ENCODE measurements at places on chromosomes 4 and X. TPM values are rescaled to one million over a fixed set of nuclear protein-coding genes. Genes with fewer than 3 reads are reported as not detected.

- no peak for DNase-seq
Measured at GRCh38 chr4:124060261-124060918, 652.1 kb downstream of the ANKRD50 start.

- DNase-seq, result no peak
Measured at GRCh38 chr4:182258441-182259000, 15.3 kb downstream of the TENM3 start.

DNA sequence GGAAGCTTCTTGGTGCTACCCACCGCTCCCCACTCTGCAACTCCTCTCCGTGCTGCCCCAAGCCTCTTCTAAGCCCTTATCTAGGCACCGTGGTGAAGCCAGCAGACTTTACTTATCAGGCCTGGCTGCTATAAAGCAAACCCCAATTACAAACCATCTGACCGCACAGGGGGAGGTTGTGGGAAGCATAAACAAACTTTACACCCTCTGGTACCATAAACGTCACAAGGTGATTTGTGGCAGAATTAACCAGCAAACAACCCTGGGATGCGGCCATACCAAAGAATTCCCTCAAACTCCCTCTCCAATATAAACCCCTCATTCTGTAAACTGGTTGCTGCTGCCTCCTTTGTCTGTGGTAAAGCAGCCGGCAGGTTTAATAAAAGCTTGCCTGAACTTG is 55.2 kb downstream of the MAGEC2 start:
- DNase-seq, result peak; percentile 1

DNA sequence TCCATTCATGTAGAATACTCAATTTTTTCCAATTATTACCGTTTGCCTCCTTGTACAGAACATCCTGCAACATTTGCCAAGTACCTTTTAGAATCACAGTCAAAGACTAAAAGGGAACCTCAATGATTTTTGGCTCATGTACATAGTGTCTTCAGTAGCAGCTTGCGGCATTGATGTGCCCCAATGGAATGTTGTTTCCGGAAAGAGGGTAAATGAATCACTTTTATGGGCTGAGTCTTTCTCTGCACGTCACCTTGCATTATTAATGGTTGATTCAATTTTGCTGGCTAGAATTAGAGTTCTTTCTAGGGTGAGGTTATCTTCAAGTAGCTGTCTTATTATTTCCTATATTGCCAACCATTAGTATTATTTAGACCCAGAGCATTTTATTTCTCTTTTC is 116.9 kb upstream of the GABRA2 start:
- DNase-seq, result no peak

DNA sequence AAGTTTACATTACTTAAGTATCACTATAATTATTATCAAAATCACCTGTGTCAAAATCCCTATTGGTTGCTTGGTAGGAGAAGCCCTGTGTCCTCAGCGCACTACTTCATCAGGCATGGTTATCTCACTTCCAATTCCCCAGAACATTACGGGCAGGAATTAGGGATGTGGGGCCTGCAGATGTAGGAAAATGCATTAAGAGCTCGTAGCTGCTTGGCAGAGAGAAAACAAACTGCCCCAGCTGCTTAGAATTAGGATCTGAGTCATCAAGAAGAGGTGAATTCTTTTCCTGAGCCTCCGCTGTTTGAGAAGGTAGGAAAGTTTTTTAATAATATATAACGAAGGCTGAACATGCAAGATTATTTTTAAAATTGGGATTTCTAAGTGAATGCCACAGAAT is 31.1 kb upstream of the CLNK start:
- no peak for DNase-seq

- DNase-seq, result no peak
Measured at GRCh38 chrX:42933187-42933586, 155.2 kb upstream of the PPP1R2C start.

GRCh38 chr4:84063619-84064018 is 435.5 kb downstream of the NKX6-1 start:
- DNase-seq, result no peak

- DNase-seq, result no peak
Measured at GRCh38 chr4:18777190-18777930, 755.8 kb upstream of the LCORL start.

DNA sequence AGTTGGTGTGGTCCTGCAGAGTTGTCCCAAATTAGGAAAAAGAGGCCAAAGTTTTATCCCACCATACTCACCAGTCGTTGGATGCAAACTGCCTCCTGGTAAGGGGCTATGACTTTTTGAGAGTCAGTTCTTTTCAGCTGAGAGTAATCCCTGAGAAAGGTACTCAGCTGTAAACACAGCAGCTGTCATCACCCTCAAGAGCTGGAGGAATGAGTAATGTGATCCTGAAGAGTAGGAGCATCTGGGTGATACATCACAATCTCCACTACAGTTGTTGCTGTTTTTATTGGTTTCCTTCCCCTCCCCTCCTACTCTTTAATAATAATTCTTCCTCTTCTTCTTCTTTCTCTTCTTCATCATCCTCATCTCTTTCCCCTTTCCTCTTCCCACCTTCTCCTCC is 5.7 kb downstream of the MAGEE1 start:
- no peak for DNase-seq

GRCh38 chrX:11464836-11465463 is 171.7 kb downstream of the AMELX start:
- no peak for DNase-seq

DNA sequence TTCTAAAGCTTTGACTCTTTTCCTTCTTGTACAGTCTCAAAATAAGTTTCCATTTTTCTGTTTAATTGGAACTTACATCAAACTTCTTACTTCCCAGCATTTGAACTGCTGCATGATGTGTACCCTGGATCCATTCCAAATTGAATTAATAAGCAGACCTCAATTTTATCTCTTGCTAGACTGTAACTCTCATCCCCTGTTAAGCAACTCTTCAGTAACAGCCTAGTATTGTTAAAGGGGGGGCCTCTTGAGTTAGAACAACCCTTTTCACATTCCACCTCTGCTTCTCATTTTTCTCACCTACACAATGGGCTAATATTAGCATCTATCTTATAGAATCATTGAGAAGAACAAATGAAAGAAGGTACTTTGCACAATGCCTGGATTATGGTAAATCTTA is 169.4 kb downstream of the IL1RAPL1 start:
- DNase-seq, result no peak

DNA sequence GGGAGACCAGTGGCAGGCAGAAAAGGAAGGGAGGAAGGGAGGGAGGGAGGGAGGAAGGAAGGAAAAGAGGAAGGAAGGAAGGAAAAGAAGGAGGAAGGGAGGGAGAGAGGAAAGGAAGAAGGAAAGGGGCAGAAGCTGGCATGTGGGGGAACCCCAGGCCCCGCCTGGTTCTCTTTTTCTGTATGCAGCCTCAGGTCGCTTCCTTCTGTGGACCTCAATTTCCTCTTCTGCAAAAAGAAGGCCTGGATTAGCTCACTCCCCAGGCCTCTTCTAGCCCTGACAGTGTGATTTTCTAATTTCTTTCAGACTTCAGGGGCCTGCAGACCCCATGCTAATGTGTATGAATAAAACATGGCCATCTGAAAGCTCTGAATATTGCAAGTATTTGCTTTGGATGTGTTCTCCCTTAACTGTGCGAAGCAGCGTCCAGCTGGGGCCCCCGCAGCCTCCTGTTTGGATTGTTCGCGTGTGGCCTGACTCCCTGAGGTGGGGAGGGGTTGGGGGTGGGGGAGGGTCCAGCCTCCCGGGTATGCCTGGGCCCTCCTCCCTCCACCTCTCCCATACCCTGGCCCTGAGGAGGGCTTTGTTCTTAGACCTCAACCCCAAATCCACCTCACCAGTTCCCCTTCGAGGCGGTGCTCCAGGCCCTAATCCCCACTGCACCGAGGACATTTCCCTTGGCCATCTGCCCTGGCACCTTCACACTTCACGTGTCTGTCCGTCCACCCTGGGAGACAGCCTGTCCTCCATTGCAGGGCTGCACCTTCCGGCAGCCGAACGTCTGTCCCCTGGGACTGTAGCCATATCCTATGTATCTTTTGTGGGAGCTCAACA is 199.9 kb upstream of the ATP6AP2 start:
- DNase-seq, result no peak

- no peak for DNase-seq
Measured at GRCh38 chrX:34866646-34867045, 76.0 kb upstream of the FAM47B start.

GRCh38 chr4:74840936-74841509 is 46.7 kb upstream of the BTC start:
- DNase-seq, result no peak

DNA sequence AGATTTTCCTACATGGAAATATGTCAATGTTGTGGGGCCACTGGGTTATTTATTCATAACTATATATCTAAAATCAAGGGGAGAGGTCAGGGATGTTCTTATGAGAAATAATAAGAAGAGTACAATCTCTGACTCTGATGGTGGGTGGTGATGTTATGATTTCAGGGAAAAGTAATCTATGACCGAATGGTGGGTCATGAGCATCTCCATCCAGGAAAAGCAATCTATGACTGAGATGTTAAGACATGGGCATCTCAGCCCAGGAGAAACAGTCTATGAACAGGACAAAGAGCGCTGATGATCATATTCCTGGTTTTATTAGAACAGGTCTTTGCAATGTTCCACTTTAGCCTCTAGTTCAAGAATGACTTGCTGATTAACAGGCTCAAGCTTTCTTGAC is 137.1 kb downstream of the ARSF start:
- no peak for DNase-seq

DNA sequence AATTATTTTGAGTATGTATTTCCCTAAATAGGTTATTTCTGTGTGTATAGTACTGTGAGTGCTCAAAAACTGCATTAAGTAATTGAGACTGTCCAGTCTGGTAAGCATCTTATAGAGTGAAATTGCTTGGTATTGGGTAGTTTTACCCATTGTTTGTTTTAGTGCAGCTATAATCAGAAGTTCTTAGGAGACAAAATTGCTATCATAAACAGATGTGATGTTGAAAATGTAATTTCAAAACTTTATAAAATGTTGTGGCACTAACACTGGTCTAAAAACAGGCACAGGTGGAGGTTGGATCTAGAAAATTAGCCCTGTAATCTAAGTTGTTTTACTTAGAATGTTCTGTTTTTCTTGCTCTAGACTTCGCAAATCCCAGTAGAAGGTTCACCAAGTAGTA is 46.8 kb downstream of the RAPGEF2 start:
- DNase-seq, result no peak

DNA sequence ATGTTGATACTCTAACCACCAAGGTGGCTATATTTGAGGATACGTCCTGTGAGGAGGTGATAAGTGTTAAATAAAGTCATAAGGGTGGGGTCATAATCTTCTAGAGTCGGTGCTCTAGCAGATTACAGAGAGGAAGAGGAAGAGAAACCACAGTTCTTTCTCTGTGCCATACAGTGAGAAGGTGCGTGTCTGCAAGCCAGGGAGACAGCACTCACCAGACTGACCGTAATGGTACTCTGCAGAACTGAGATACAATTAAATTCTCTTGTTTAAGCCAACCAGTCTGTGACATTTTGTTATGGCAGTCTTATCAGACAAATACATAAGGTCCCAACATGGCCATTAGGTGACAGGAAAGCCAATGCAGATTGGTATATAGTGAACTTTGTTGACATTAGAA is 480.9 kb upstream of the IGFBP7 start:
- no peak for DNase-seq

- DNase-seq, result peak; percentile 71
Measured at GRCh38 chrX:40107291-40108161, 9.8 kb upstream of the BCOR start.

GRCh38 chrX:65750674-65751469 is 83.4 kb downstream of the MSN start:
- DNase-seq, result no peak

DNA sequence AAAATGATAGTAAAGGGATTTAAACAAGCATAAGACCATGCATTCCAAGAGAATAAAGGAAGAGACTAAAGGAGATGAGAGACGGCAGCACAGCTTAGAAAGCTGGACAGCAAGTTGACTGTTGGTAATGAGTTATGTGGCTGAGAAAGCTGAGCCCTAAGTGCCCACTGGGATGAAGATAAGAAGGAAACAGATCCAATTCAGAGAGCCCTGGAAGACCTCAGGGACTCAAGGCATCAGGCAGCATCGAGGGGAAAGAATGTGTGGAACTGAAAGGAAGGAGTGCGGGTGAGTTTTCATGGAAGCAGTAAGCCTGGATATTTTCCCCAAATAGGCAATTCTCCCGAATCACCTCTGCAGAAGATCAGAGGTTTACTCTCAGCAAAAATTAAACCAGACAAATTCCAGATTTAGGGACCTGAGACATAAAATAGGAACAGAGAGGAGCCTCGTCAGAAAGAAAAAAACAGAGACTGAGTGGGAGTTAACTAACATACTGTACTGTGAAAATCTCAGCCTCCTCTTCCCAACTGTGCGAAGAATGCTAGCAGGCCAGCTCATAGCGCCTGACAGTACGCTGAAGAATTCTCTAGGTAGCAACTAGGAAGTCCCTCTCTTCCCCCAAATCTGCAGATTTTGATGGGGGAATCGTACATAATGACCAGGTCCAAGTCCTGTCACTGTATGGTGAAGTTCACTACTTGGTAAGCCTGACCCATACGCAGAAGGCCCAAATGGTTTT is 187.7 kb upstream of the TAPT1 start:
- DNase-seq, result no peak

DNA sequence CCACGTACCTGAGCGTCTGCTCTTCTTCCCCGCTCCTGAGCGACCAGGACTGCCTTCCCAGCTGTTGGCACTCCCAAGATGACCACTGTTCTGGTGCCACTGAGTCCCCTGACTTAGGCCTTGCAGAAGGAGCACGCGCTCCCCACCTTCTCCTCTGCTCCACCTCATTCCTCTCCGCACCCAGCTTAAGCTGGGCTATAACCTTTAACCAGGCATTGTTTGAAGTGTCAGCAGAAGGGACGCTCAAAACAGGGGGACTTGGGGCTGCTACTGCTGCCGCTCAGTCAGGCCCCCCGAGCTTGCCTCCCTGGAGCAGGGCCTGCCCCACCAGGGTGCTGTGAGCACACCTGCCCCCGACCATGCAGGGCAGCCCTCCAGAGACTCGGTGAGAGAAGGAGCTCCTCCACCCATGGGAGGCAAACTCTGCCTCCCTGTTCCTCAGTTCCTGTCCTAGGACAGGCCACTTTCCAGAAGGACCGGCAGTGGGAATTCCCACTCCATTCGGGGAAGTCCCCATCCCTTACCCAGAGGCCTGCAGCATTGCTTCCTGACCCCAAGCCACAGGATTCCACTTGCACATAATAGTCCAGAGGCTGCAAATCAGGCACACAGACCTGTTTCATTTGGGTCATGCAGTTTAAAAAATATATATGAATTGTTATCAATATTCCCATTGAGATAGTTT is 99.7 kb upstream of the ENPP6 start:
- DNase-seq, result no peak

TMEM150C gene
- polyA plus RNA-seq, result 3.9 TPM

ZNF185 gene
- 4.4 TPM for polyA plus RNA-seq

CXorf66 gene
- polyA plus RNA-seq, result not detected

KLKB1 gene
- 2.8 TPM for polyA plus RNA-seq

EDA gene
- 25.1 TPM for polyA plus RNA-seq

KLF8 gene
- 4.4 TPM for polyA plus RNA-seq

OTUD6A gene
- not detected for polyA plus RNA-seq
